Esophagus mucosa (tissue), 1 donor: ENCODE measurements at places on chromosomes 3 and 15. TPM values are rescaled to one million over a fixed set of nuclear protein-coding genes. Genes with fewer than 3 reads are reported as not detected.

The TMEM44 gene
- total RNA-seq = 7.9 TPM

The CYP11A1 gene
- 3.2 TPM for total RNA-seq

The PTPRG gene
- 9.2 TPM for total RNA-seq

The MFN1 gene
- total RNA-seq = 42.0 TPM

The CPLX3 gene
- not detected for total RNA-seq

The AADACL2 gene
- not detected for total RNA-seq

The IGSF10 gene
- total RNA-seq = 0.20 TPM

The SCN11A gene
- total RNA-seq = 0.04 TPM

The GPR62 gene
- total RNA-seq = not detected

The COL6A6 gene
- 0.08 TPM for total RNA-seq

The PLSCR2 gene
- total RNA-seq = 0.12 TPM

The MYO5C gene
- total RNA-seq = 19.7 TPM

The NR1D2 gene
- 14.1 TPM for total RNA-seq

The MRPL3 gene
- total RNA-seq = 65.6 TPM

The SLC12A1 gene
- not detected for total RNA-seq

The KCTD6 gene
- 8.0 TPM for total RNA-seq

The SNX33 gene
- 24.7 TPM for total RNA-seq

The HDAC11 gene
- total RNA-seq = 15.9 TPM

The WDR72 gene
- total RNA-seq = 0.76 TPM

The SV2B gene
- 0.28 TPM for total RNA-seq

The SERF2 gene
- total RNA-seq = 616 TPM

The MFAP1 gene
- total RNA-seq = 15.1 TPM

The GOLGA8T gene
- not detected for total RNA-seq

The C3orf62 gene
- total RNA-seq = 4.5 TPM

The CALML4 gene
- total RNA-seq = 2.9 TPM

The APPL1 gene
- total RNA-seq = 33.0 TPM

The H1-8 gene
- total RNA-seq = not detected

The FGF7 gene
- total RNA-seq = 2.0 TPM

The TF gene
- total RNA-seq = 63.3 TPM

The CELSR3 gene
- 0.88 TPM for total RNA-seq
